Breast epithelium (tissue), 4 donors: ENCODE measurements at places on chromosomes 5 and 9.

DNA sequence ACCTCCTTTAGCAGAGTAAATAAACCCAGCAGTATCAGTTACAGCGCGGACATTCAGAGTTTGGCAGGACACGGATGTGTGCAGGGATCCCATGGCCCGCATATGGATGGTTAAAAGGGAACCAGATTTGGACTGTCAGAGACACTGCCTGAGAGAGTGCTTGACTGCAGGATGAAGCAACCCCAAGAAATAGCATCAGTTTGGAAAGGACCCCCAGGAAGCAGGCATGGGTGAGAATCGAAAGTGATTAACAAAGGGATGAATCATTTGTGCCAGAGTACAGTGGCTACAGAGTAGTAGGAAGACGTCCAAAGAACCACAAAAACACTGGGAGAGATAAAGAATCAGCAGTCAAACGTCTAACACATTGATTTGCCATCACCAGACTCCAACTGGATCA, 5.5 kb downstream of the C7 start:
- DNase-seq: no peak

DNA sequence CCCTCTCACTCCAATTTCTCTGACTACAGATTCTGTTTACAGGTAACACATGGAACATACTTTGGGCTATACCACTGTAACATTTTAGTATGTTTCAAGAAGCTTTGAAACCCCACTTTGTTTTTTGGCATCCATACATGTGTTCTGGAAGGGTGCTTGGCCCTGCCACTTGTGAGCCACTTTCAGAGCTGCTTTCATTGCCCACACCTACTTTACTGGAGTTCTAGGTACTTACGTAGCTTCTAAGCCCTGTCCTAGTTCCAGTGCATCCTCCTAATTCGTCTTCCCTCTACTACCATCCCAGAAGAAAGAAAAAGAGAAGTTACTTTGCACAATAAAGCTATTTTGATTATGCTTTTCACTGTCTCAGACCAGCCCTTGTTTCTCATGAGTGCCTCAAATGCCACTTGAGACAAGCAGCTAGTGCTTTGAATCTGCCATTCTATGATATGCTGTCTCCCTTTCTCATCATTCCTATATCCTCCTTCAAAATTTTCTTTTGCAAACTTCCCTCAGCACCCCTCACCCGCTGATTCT, 26.5 kb upstream of the C5orf47 start:
- no peak for DNase-seq

DNA sequence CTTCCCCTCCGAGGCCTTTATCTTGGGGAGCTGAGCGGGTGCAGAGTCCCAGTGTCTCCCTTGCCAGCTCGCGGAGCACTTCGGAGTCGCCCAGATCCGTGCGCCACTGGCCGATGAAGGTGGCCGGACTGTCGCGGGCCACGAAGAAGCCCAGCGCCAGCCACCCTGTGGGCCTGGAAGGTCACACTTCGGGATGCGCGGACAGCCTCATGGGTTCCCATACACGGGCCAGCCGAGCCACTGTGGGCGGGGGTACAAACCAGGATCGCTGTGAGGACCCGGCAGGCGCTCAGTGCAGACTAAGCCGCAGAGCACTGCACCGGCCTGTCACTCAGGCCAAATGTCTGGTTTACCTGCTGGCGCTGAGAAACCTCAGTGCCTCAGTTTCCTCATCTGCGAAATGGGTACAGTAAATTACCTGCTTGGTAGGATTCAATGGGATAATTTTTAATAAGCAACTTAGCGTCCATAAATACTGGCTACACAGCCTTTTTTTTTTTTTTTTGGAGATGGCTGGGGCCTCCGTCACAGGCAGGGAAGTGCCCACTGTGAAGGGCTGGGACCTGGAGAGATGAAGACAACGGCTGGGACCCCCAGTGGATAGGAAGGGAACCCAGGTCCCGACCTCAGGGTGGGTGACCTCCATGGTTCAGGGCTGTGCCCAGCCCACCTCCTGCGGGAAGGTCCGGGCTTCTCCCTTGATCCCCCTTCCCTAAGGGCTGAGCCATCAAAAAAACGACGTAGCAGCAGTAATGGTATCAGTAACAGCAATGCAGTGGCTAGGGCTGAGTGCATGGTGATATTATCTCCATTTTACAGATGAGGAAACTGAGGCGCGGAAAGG, 38.7 kb upstream of the CTSV start:
- DNase-seq: no peak

GRCh38 chr9:32265037-32265436, 119.4 kb upstream of the ACO1 start:
- no peak for DNase-seq

DNA sequence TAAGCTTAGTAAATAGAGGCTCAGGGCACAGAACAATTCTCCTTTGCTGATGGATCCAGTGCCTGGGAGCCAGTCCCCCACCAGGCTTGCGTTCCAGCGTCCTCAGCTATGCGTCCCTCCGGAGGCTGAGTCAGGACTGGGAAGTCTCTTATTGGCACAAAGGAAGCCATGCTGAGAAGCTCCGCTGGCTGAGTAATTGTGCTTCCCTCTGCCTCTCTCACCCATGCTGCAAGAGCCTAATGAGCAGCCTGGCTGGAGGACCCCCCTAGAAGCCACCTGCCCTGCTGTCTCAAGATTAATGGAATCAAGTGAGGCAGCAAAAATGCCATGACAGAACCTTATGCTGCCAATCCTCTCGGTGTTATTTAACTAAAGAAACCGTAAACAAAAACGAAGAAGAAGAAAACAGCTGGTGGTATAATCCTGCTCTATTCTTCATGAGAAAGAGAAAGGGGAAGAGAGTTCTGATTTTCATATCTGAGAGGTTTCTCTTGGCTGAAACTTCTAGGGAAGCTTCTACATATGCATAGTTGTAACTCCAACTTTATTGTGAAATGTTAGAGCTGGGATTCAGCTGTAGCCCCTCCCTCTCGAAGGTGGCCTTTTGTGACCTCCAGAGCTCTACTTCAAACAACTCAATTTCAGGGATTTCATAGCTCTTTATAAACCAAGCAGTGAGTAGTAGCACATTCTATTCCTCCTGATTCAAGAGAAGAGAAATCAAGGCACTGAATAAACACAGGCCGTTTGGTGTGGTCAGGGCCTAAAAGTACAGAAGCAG, 185.4 kb upstream of the SEMA6A start:
- DNase-seq: no peak

- DNase-seq: no peak
Observed at GRCh38 chr5:122458278-122458872, 146.3 kb downstream of the SNCAIP start.
